Endothelial cell of umbilical vein (primary cell): ENCODE measurements at places on chromosomes 6 and 20.

- peaks cover 55% of the 10 kb centered on the region for H3K36me3 ChIP-seq
- no peak overlapping the region for H3K4me3 ChIP-seq
- no peak overlapping the region for H3K27ac ChIP-seq
- H3K27me3 ChIP-seq = no peaks in the 10 kb centered on the region
- H3K4me1 ChIP-seq = peaks cover 15% of the 10 kb centered on the region
- no peak for DNase-seq
These were observed 67.2 kb downstream of the PTPN1 start for GRCh38 chr20:50577175-50578018.

DNA sequence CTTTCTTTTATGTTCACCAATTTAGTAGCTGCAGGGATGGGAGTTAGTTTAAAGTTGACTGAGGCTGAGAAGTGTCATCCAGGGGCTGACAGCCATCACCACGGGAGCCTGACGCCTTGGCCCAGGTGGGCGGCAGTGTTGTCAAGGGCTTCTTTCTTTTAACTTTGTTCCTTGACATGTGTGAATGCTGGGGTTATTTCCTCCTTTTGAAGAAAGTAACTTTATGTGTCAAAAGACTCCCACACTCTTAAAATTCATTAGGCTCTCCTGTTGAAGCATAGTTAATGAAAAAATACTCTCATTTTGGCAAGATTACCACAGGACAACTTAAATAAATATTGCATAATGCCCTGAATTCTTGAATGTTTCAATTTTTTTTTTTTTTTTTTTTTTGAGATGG lies 50.0 kb downstream of the SASH1 start:
- no peak for DNase-seq
- no peak overlapping the region for H3K4me3 ChIP-seq
- H3K4me1 ChIP-seq = peaks cover 20% of the 10 kb centered on the region
- H3K27me3 ChIP-seq = no peaks in the 10 kb centered on the region
- H3K27ac ChIP-seq = no peak overlapping the region
- peaks cover 7% of the 10 kb centered on the region for H3K36me3 ChIP-seq

DNA sequence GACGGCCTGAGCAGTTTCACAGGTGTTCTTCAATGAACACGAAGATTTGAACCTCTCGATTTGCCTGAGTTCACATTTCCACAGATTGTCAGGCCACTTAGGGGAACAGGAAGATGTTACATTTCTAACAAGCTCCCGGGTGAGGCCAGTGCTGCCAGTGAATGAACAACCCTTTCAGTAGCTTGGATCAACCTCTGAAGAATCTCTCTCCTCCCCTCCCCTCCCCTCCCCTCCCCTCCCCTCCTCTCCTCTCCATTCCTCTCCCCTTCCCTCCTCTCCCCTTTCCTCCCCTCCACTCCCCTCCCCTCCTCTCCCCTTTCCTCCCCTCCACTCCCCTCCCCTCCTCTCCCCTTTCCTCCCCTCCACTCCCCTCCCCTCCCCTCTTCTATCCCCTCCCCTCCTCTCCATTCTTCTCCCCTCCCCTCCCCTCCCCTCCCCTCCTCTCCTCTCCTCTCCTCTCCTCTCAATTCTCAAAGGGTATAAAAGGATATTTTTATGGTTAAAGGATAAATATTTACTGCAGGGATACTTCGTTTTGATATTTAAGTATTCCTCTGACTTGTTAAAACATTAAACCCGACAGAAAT lies 114.1 kb upstream of the INSM1 start:
- H3K27me3 ChIP-seq = no peaks in the 10 kb centered on the region
- no peaks in the 10 kb centered on the region for H3K36me3 ChIP-seq
- DNase-seq = no peak
- H3K27ac ChIP-seq = no peak overlapping the region
- no peaks in the 10 kb centered on the region for H3K4me1 ChIP-seq

GRCh38 chr6:89239338-89239737 lies 22.2 kb upstream of the GABRR1 start:
- H3K27me3 ChIP-seq = peaks cover 7% of the 10 kb centered on the region
- no peak overlapping the region for H3K27ac ChIP-seq
- H3K4me1 ChIP-seq = no peaks in the 10 kb centered on the region

DNA sequence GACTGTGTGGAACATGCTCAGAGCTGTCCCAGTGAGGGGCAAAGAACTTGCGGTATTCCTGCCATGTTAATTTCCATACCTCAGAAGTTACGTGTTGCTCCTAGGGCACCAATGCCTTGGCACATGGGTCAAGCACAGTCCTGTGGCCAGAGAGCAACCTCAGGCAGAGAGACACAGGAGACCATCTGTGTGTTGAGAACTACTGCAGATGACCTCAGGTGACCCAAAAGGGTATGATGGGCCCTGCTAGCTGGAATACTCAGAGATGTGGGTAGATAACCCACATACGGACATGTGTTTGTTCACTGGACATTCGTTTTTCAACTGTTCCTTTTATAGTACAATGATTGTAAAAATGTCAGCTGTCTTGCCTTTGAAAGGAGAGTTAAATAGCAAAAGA lies 71.5 kb upstream of the BMP2 start:
- no peaks in the 10 kb centered on the region for H3K27me3 ChIP-seq
- DNase-seq = no peak
- peaks cover 22% of the 10 kb centered on the region for H3K4me1 ChIP-seq
- no peak overlapping the region for H3K4me3 ChIP-seq
- H3K27ac ChIP-seq = no peak overlapping the region
- no peaks in the 10 kb centered on the region for H3K36me3 ChIP-seq

- no peaks in the 10 kb centered on the region for H3K36me3 ChIP-seq
- peak; percentile 75 for DNase-seq
- H3K27me3 ChIP-seq = peaks cover 2% of the 10 kb centered on the region
- no peak overlapping the region for H3K4me3 ChIP-seq
- peak overlapping the region; percentile 19 for H3K27ac ChIP-seq
These were observed 58.7 kb upstream of the RIN2 start for GRCh38 chr20:19699180-19699971.

- DNase-seq = no peak
- no peaks in the 10 kb centered on the region for H3K36me3 ChIP-seq
- H3K4me3 ChIP-seq = peak overlapping the region; percentile 50
- H3K27me3 ChIP-seq = peaks cover 33% of the 10 kb centered on the region
- peak overlapping the region; percentile 17 for H3K27ac ChIP-seq
These were observed 2.0 kb downstream of the PDE10A start for GRCh38 chr6:165660857-165661663.

DNA sequence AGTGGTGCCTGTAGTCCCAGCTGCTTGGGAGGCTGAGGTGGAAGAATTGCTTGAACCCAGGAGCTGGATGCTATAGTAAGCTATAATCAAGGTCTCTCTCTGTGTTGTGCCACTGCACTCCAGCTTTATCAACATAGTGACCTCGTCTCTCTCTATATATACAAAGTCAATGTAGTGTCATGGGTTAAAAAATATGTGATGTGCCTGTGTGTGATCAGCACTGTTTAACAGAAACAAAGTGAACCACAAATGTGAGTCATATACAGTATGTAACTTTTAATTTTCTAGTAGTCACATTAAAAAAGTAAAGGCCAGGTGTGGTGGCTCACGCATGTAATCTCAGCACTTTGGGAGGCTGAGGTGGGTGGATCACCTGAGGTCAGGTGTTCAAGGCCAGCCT lies 85.3 kb upstream of the RNF24 start:
- H3K4me3 ChIP-seq = no peak overlapping the region
- no peaks in the 10 kb centered on the region for H3K4me1 ChIP-seq
- no peaks in the 10 kb centered on the region for H3K36me3 ChIP-seq
- no peak overlapping the region for H3K27ac ChIP-seq

- H3K4me3 ChIP-seq = no peak overlapping the region
- no peaks in the 10 kb centered on the region for H3K36me3 ChIP-seq
- peaks cover 11% of the 10 kb centered on the region for H3K4me1 ChIP-seq
- no peaks in the 10 kb centered on the region for H3K27me3 ChIP-seq
- no peak overlapping the region for H3K27ac ChIP-seq
These were observed 212.7 kb downstream of the PTPRK start for GRCh38 chr6:128307671-128308070.

DNA sequence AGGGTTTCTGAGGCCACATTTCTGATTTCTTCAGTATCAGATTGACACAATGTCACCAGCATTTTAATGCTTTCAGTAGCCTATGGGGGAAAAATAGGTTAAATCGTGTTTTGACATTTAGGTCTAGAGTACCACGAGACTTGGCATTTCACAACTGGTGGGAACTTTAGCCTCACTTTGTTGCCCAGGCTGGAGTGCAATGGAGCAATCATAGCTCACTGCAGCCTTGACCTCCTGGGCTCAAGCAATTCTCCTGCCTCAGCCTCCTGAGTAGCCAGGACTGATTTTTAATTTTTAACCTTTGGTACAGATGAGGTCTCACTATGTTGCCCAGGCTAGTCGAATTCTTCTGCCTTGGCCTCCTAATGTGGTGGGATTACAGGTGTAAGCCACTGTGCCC lies 11.0 kb upstream of the ARMH2 start:
- H3K27me3 ChIP-seq = no peaks in the 10 kb centered on the region
- no peaks in the 10 kb centered on the region for H3K4me1 ChIP-seq
- no peak overlapping the region for H3K27ac ChIP-seq
- H3K4me3 ChIP-seq = no peak overlapping the region
- no peaks in the 10 kb centered on the region for H3K36me3 ChIP-seq
- DNase-seq = no peak
